ENCODE measurements at places on chromosomes 2 and 18. TPM values are rescaled to one million over a fixed set of nuclear protein-coding genes. Genes with fewer than 3 reads are reported as not detected.

The MYO1B gene
- total RNA-seq = 88.9 TPM

The ADAM23 gene
- total RNA-seq = 2.4 TPM

The SNED1 gene
- total RNA-seq = 80.4 TPM

The CDK15 gene
- total RNA-seq = 0.23 TPM

The CBLN2 gene
- total RNA-seq = not detected

Data from smooth muscle cell of the coronary artery (primary cell).